Heart right ventricle (tissue), 16 donors: ENCODE measurements at places on chromosomes 16 and 17. TPM values are rescaled to one million over a fixed set of nuclear protein-coding genes. Genes with fewer than 3 reads are reported as not detected.

MYADML2 gene
- total RNA-seq, result 5.5 TPM

NAGLU gene
- 14.6 TPM for total RNA-seq

TBC1D3K gene
- total RNA-seq, result not detected

MEFV gene
- total RNA-seq, result 0.28 TPM

GINS2 gene
- total RNA-seq, result 0.68 TPM

ABCA5 gene
- 18.4 TPM for total RNA-seq

SRCIN1 gene
- 0.27 TPM for total RNA-seq

GPRC5B gene
- 82.4 TPM for total RNA-seq

CES3 gene
- 1.1 TPM for total RNA-seq

KRTAP17-1 gene
- not detected for total RNA-seq

KLHL10 gene
- not detected for total RNA-seq

SNX20 gene
- total RNA-seq, result 1.1 TPM
